ENCODE measurements at places on chromosomes 12 and 14.

DNA sequence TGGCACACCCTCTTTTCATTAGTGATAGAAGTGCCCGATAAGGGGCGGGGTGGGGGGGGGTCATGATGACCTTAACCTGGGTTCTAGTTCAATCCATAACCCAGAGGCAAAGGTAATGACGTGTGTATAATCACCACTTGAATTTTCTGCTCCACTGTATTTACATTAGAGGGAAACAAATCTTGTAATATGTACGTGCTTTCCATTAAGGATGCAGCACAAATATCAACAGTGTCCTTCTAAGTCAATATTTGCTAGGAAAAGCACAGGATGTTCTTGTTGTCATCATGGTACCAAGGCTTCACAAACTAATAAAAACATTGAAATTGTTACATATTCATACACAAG lies 121.2 kb upstream of the SLC38A2 start:
- DNase-seq = no peak

- no peak for DNase-seq
Observed at GRCh38 chr12:109525279-109525585, 47.8 kb downstream of the UBE3B start.

GRCh38 chr14:51432302-51432948 lies 192.4 kb downstream of the TMX1 start:
- no peak for DNase-seq

- DNase-seq = no peak
Observed at GRCh38 chr12:27083861-27084394, 1.6 kb upstream of the C12orf71 start.
